ENCODE measurements at places on chromosomes 3 and 15. TPM values are rescaled to one million over a fixed set of nuclear protein-coding genes. Genes with fewer than 3 reads are reported as not detected.

GOLGA6D gene
- not detected for total RNA-seq

DNA sequence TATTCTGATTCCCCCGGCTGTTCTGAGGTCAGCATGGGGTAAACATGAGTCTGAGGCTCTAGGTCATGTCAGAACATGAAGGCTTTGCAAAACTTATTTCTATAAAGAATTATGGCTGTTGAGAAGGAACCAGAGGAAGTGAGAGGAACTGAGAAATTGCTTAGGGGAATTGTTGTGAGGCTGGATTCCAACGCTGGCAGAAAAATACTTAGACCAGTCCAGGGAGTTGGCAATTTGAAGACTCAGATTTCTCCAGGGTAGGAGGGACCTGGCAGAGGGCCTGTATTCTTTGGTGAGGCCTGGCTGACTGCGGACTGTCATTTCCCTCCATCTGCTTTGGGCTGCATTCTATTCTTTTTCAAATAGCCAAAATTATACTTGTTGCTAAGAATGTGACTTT, 155.5 kb downstream of the PLD1 start:
- DNase-seq, result no peak

- no peak for DNase-seq
Measured at GRCh38 chr3:69948246-69948862, 51.2 kb upstream of the SAMMSON start.

MASP1 gene
- 129 TPM for total RNA-seq

VILL gene
- total RNA-seq, result 4.4 TPM

DNA sequence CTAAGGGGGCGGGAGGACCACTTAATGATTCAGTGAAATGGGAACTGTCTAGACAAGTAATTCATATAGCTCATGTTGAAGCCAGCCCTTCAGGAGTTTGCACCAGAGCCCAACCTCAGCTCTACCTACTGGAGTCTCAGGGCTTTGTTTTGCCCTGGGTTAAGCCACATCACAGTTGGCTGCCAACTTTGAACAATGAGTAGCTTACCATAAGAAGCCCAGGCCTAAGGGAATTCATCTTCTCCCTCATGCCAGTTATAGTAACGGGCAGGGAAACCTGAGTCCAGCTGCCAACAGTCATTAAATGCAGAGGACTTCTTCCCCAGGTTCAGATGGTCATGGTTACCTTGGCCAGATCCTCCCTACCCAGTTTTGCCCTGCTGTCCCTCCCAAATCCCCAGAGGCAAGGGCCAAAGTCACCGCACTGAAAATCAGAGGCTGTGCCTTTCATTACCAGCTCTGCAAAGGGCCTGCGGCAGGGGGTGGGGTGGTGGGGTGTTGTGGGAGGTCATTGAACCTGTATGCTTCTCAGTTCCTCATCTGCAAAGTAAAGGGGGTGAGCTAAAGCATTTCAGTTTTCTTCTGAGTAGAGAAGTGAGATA, 302.2 kb upstream of the NR2E3 start:
- DNase-seq, result no peak

DNA sequence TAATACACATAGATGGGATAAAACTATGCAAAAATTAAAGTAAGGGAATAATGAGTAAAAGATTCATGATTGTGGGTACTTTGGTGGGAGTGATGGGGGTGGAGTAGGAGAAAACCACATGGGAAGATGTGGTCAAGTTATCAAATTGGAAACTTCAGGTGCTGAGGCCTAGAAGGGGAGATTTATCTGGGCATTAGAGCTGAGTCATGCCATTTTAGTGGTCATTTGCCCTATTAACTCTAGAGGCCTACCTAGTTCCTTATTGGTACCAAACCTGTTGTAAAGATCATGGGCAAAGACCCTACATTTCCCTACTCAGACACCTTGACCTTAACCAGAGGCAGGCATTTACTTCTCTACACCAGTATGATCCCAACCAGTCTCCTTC, 125.9 kb upstream of the BCL6 start:
- DNase-seq, result no peak

GABRR3 gene
- total RNA-seq, result not detected

DNA sequence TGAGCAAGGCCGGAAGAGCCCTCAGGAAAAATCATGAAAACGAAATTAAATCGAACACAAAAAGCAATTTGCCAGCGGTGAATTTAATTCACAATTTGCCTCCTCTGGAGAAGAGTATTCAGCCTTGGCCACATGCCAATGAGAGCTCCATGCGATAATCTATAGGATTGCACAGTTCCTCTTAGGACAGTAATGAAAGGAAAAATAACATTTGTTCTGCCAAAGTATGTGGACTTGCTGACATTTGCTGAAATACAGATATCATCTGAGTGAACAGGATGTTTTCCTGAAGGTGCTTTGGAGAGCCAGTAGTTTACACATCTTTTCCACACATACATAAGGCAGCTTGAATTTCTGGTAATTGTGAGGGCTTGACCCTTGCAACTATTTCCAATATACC, 188.6 kb upstream of the PDZRN3 start:
- DNase-seq, result no peak

SORD gene
- 11.2 TPM for total RNA-seq

DNA sequence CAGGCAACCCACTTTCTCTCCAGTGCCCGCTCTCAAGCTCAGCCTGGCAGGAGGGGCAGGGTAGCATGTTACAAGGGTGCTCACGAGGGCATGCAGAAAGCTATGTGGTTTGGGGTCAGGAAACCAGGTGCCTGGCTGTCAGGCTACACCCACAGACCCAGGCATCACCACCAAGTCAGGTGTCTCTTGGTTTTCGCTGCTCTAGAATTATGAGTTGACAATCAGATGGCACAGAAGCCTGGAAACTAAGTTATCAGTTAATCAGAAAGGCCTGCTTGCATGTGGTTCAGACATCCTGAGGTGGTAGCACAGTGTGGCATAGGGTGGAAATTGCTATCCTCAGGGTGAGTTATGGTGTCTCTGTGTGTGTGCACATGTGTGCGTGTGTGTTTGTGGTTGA, 16.2 kb upstream of the CCR9 start:
- DNase-seq, result no peak

DNA sequence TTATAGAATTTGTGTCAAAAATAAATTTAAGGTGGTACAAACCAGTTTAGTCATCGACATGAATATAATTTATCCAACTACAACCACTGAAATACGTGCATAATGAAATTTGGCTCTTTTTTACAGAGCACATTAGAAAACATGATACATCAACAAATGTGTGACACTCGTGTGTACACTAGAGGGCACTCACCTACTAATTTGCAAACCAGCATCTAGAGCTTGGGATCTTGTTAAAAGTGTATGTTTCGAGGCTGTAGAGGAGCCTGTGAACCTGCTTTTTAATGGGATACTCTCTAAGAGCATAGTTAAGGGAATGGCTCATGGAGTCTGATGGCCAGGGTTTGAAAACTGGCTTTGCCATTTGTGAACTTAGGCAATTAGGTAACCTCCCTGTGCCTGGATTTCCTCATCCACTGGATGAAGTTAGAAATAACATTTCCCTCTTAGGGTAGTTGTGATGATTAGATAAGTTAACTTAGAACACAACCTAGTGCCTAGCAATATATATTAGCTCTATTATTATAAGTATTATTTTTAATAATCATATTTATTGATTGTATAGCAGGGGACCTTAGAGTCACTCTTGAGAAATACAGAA, 8.8 kb upstream of the CPOX start:
- DNase-seq, result no peak

- peak; percentile 85 for DNase-seq
Measured at GRCh38 chr3:52533623-52534280, at the start of gene NT5DC2. Gene NT5DC2, minus strand, starts transcription at chr3:52533857. Its CDS starts 120 bp downstream, at chr3:52533737.

DNA sequence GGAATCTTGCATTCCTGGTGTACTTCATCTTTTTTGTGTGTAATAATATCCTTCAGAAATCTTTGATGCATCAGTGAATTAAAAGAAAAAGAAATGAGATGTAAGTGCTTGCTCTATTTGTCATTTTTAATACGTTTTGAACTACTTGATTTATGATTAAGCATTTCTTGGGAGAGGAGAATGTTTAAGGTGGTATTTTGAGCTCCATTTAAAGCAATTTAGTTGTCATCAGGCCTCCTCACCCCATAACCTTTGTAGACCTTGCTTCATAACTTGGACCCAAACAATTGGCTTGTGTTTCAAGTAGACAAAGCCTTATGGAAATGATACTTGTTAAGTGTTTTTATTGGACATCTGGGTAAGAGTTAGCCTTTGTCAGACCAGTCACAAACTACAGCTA, 87.1 kb upstream of the VEPH1 start:
- DNase-seq, result no peak

NR1I2 gene
- not detected for total RNA-seq

GRCh38 chr3:104438706-104439105, 928.0 kb upstream of the ALCAM start:
- DNase-seq, result no peak

DNA sequence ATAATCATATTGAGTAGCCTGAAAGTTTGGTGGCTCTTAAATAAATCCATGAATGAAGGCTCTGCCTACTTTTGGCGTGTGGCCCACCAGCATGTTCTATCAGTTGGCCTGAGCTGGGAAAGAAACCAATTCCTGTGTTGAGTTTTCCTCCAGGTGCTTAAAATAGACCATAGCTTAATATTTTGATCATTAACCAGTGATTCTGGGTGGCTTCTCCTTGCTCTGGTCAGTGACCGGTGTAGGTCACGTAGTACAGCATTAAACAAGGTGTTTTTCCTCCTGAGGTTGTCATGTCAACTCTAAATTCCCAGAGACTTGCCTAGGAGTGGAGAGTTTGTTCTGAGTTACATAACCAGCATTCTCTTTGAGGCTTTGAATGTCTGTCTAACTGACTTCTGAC, 1.3 kb downstream of the HHLA2 start:
- DNase-seq, result no peak

DNA sequence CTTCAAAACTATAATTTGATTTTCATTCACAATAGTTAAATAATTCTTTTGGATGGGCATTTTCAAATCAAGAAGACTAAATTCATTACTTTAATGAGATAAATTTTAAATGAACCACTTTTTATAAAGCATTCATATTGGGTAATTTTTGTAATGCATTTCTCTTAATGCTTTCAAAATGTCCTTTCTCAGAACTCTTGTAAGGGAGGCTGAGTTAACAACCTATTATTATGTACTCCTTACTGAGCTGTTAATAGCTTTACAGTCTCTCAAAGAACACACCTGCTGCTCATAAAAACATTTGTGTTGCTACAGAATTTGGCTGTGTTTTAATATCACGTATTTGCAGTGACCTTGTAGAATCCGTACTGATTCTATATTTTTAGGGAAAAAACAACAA, 334.0 kb upstream of the ARL6 start:
- DNase-seq, result no peak

SEC61A1 gene
- total RNA-seq, result 57.5 TPM

ACP3 gene
- 2.0 TPM for total RNA-seq

CHRM5 gene
- not detected for total RNA-seq

DNA sequence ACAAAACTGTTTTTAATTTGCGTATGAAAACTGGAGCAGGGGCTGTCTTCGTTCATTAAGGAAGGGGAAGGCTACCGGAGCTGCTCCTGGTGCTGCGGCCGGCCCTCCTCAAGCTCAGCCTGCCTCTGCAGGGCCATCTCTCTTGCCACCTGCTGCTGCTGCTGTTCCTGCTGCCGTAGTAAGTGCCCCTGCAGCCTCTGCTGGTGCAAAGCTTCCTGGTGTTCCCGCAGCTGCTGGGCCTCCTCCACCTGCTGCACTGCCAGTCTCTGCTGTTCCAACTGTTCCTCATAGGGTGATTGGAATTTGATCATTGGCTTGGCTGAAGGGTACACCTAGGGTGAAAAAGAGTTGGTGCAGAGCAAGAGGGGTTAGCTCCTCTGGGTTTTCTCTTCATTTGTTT, 66.0 kb downstream of the GOLIM4 start:
- DNase-seq, result no peak

GNAT1 gene
- not detected for total RNA-seq

- DNase-seq, result no peak
Measured at GRCh38 chr3:119570229-119570628, 9.1 kb upstream of the ADPRH start.

- DNase-seq, result peak; percentile 59
Measured at GRCh38 chr3:168096210-168096652, 507 bp upstream of the GOLIM4 start.

GRCh38 chr15:32872621-32873283, 154.9 kb downstream of the GREM1 start:
- DNase-seq, result no peak

RAD51 gene
- total RNA-seq, result 2.0 TPM

DNA sequence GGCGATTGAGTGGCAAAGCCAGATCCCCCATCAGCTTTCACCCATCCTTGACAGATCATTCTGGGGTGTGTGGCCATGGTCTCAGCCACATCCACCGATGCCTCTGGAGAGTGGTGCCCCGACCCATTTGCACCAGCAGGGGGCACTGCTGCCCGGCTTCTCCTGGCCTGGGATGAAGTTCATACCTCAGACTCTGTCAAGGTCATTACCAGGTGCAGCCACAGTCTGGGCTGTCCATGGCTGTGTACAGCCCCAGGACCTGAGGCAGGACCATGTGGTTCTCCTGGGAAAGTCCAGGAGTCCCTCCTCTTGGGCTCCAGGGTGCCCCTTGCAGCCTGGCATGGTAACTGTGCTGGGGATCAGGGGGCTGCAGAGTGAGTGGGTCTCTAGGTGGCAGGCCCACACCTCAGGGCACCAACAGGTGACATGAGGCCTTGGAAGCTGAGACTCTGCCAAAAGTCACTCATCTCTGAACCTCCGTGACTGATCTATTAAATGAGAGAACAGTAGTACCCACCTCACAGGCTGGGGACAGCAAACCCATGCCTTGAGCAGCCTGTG, 67.2 kb downstream of the CACNA2D2 start:
- DNase-seq, result no peak

- DNase-seq, result no peak
Measured at GRCh38 chr3:67640023-67640660, 14.3 kb downstream of the SUCLG2 start.

DUOXA1 gene
- 0.68 TPM for total RNA-seq
